ENCODE measurements at places on chromosomes 7 and 10.
A peak's percentile ranks its signal among the peaks of the same experiment; 100 is the strongest.

GRCh38 chr7:85587785-85588184, 400.9 kb upstream of the SEMA3D start:
- ATAC-seq, result no peak

- ATAC-seq, result no peak
Observed at GRCh38 chr10:95501203-95502094, 59.7 kb downstream of the SORBS1 start.

DNA sequence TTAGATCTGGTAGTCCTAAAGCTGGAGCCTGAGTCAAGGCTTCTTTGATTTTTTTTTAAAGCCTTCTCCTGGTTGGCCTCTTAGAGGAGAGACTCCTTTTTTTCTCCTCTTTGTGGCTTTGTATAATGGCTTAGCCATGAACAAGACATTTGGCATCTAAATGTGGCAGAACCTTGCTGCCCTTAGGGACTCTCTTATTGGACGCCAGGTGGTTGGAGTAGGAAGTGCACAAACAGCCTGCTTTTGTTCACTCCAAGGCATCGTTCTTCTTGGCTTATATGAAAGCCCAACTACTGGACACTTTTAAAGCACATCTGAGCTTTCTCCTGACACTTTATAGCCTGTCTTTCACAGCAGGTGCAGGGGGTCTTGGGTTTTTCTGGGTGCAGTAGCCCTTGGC, 25.0 kb downstream of the ZPBP start:
- peak; percentile 88 for ATAC-seq

- no peak for ATAC-seq
Observed at GRCh38 chr7:53398566-53398965, 363.1 kb downstream of the POM121L12 start.

DNA sequence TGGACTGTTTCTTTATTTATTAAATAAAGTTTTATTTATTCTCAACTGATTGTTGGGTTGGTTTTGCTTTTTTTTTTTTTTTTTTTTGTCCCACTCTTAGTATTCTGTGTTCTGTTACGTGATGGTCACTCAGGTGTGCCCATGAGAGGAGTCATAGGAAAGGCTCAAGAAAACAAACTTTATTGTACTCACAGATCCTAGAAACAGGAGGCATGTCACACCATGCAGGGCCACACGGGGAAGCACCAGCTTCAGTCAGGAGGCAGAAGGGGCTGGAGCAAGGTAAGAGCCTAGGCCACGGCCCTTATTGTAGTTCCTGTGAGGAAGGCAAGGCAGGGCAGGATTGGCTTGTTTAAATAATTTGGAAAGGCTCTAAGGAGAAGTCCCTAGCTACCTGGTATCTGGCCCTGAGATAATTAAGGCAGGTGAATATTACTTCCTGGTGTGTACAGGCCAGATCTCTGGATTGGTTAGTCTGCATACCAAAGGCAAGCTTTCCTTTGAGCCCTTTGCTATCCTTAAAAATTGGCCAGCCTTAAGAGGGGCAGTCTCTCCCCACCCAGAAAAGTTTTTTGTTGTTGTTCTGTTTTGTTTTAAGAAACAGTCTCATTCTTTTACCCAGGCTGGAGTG, 8.3 kb downstream of the ATOH7 start:
- ATAC-seq, result peak; percentile 46

DNA sequence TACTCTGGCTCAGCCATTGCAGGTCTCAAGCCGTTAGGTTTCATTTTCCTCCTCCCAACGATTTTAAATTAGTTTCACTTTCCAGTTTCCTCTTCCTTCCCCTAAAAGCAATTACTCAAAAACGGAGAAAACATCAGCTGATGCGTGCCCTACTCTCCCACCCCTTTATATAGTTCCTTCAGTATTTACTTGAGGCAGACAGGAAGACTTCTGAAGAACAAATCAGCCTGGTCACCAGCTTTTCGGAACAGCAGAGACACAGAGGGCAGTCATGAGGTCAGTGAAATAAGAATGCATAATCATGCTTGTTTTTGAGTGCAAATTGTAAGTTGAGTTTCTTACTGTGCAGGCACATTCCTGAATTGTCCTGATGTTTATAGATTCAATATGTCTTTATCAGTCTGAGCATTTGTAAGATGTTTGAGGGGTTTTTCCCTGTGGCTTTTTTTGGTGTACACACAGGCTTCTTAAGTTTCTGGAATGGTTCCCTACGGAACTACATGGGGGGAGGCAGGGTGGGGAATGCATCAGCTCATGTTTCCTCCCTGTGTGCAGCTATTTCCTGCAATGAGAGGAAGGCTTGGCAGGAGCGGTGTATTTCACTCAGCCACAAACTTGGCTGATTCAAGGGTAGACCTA, at the start of gene IFIT3:
IFIT3 (plus strand) TSS at position 195 of the 639 bp plus-strand sequence; CDS start at position 272, 77 bp downstream.
- peak; percentile 94 for ATAC-seq

GRCh38 chr10:89889606-89890005, 188.2 kb downstream of the KIF20B start:
- no peak for ATAC-seq

DNA sequence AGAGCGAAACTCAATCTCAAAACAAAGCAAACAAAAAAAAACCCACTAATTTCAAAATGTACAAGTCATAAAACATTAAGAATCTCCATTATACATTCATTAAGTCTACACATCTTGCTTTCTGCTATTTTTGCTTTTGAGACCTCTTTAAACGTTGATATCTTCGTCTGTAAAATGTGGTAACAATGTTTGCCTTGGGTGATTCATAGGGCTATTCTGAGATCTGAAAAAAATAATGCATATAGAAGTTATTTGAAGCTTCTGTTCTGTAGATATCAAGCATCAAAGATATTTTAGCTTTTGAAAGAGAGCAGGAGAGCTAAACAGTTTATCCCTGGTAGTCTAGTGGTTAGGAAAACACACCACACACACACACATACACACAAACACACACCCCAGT, 158.1 kb upstream of the PLXDC2 start:
- ATAC-seq, result no peak

- no peak for ATAC-seq
Observed at GRCh38 chr7:46205478-46205877, 284.4 kb upstream of the IGFBP3 start.

- no peak for ATAC-seq
Observed at GRCh38 chr7:117972606-117973005, 99.4 kb upstream of the CTTNBP2 start.

DNA sequence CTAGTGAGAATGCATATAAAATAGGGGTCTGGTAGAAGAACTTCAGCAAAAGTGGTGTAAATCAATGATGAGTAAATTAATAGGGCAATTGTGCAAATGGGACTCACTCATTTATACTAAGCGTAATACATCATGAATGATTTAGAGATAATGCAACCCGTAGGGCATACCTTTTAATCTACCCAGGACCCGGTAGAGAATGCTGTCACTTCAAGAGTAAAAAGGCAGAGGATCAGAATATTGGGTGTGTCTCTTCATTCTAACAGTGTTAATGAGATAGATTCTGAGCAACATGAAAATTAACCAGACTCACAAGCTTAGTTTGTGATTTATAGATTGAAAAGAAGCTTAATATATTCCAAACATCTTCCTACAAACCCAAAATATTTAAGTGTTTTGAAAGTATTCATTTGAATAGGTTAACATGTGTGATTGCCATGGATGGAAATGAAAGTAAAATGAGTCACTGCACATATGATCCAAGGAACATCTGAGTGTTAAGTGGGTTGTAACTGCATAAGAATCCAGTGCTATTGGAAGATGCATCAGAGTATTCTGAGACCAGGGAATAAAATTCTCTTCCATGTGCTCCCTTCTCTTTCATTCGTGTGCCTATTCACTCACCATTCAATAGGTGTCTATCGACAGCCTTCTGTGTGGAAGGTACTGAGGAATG, 690.6 kb downstream of the AUTS2 start:
- peak; percentile 82 for ATAC-seq

DNA sequence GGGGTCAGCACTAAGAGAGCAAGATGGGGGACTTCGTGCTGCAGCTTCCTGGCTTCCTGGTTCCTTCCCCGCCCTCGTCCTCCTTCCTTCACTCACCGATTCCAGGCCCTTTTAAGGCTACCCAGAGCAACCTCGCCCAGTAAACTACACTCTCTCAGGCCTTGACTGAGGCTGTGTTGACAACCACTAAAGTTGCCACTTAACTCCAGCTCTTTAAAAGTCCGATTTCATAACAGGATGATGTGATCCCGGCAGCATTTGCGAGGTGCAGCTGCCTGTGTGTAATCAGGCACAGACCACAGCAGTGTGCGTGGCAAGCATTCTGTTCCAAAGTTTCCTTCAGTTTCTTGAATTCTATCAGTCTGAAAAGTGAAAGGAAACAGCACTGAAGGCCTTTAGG, 110.6 kb downstream of the RAB11FIP2 start:
- no peak for ATAC-seq

GRCh38 chr10:49837051-49837478, 74.9 kb upstream of the OGDHL start:
- peak; percentile 77 for ATAC-seq

GRCh38 chr10:16258291-16259040, 178.3 kb upstream of the PTER start:
- no peak for ATAC-seq

Data from SK-N-SH treated with all-trans-retinoic acid at 6 μM for 48 hours (cell line).